ENCODE measurements at places on chromosomes 2 and 18.

DNA sequence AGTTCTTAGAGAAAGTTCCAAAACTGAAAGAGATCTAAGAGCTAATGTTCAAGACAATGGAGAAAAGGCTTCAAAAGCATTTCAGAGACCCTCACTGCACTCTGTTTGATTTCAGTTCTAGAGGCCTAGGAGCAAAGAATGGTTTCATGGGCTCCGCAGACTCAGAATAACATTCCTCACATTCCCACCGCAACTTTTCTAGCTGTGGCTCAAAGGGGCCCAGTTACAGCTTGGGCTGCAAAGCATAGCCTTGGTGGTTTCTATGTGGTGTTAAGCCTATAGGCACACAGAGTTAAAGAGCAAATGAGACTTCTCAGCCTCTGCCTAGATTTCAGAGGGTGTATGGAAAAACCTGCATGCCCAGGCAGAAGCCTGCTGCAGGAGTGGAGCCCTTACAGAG is 73.0 kb downstream of the FSIP2 start:
- no peak for DNase-seq

GRCh38 chr2:168710754-168711467 is 91.5 kb upstream of the NOSTRIN start:
- no peak for DNase-seq

GRCh38 chr2:216205486-216205885 is 96.3 kb downstream of the XRCC5 start:
- DNase-seq = no peak

- DNase-seq = no peak
Observed at GRCh38 chr2:240253583-240254145, 113.2 kb upstream of the OTOS start.

DNA sequence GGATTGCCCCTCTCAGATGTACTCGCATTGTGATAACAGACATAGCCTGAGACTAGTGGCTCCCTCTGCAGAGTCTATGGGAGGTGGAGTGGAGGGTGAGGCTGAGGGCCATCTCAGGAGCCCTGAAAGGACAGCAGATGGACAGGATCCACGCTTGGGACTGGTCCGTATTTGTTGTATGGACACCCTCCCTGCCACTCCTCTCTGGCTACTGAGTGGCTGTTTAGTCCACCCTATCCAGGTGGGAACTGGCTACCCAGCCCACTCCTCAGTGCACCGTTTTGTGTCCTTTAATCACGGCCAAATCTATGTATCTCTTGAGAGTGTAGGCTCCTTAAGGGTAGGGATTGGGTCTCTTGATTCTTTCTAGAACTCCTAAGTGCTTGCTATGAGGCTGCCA is 4.5 kb upstream of the GLI2 start:
- DNase-seq = no peak

DNA sequence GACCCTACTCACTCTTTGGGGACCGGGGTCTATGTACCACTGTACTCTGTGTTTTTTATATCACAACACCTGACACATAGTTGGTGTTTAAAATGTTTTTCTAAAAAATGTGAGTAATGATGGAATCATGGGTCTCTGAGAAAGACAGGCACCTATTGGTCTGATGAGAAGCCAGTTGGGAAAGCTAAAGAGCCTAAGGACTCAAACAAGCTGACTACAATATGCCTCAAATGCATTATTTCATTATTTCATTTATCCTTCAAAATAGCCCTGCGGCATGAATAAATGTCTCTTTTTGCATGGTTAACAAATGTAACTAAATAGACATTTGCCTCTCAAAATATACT is 102.9 kb upstream of the SCN1A start:
- no peak for DNase-seq

- DNase-seq = no peak
Observed at GRCh38 chr2:691821-692761, 14.9 kb upstream of the TMEM18 start.

- DNase-seq = no peak
Observed at GRCh38 chr2:26251893-26252292, 7.2 kb downstream of the HADHB start.

- no peak for DNase-seq
Observed at GRCh38 chr2:235733761-235734160, 239.9 kb downstream of the AGAP1 start.

DNA sequence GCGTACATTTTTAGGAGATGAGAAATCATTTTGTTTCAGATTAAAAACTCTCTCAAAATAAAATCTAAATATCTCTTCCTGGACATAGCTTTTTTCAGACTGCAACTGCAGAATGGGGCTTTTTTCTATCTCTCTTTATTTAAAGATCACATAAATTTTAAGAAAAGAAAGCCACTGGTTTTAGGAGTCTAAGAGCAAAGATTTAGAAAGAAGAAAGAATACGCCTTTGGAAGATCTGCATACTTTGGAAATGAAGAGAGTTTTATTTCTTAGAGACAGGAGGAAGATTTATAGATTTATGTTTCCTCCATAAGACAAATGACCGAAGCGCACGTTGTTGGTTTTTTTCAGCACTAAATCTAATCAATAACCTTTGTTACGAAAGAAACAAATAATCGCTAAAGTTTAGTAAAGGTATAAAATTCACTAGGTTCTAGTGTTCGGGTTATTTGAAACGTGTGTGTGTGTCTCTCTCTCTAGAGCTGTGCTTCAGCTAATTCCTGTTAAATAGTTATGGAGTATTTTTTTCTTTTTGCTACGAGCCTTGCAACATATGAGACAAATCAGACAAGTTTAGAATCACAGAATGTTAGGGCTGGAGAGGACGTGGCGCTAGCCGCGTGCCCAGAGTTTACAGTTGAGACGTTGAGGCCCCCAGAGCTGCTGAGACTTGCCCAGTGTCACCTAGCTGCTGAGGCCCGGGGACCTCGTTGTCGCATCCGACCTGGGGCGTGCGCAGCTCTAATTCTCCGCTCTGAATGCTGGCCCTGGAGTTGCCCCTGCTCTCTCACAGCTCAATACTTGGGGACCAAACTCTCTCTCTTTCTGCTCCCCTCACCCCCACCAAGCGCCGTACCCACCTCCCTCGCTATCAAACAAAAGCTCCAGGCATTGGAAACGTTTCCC is 69.9 kb downstream of the CTAGE1 start:
- no peak for DNase-seq

- DNase-seq = no peak
Observed at GRCh38 chr2:84855731-84856130, 25.2 kb downstream of the TRABD2A start.

GRCh38 chr18:55786651-55787272 is 198.8 kb upstream of the TCF4 start:
- DNase-seq = no peak

GRCh38 chr2:218990052-218990451 is 3.2 kb downstream of the CRYBA2 start:
- no peak for DNase-seq

DNA sequence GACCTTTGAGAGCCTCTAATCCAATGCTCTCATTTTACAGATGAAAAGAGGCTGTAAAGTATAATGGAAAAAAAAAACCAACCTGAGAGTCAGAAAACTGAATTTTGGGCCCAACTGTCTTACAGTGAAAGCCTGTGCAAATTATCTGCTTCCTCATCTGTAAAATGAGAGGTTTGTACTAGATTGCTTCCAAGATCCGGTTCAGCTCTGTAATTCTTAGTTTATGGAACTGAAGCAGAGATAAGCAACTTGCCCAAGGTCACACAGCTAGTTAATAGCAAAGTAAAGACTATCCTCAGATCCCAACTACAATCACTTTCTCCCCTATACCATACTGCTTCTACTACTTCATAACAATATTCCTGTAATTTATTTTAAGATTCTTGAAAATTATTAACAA is 6.3 kb downstream of the TLK1 start:
- no peak for DNase-seq

- DNase-seq = no peak
Observed at GRCh38 chr18:24875286-24875685, 414.8 kb downstream of the HRH4 start.

GRCh38 chr18:23337599-23338444 is 115.3 kb upstream of the RIOK3 start:
- no peak for DNase-seq

DNA sequence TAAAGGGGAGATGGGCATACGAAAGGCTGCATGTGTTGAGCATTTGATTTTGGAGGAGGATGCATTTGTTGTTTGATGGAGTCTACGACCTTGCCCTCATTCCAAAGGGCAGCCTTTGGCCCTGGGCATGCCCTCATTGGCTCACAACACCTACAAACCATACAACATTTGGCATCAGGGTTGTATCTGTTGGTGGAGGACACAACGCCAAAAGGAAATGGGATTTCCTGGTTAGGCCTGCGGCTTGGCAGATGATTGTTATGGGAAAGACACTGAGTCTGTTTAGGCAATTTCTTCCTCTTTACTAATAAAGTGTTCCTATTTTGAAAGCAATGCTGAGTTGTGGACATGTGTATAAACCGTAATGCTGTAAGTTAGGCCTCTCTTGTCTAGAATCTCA is 246.9 kb downstream of the LDLRAD4 start:
- no peak for DNase-seq

DNA sequence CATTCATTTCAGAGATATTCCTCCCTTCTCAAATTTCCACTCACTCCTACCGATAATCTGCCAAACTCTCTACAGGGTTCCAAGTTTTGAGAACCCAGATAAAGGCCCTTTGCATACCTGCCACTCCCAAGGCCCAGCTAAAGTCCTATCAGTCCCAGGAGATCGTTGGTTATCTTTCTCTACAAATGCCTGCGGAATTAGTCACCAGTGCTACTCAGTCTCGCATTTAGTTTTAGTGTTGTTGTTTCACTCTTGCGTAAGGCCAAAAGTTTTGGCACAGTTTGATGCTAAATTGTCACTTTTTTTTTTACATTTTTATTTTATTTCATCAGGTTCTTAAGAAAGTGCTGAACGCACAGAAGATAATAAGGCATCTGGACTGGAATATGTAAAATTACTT is 29.2 kb upstream of the SETBP1 start:
- no peak for DNase-seq

DNA sequence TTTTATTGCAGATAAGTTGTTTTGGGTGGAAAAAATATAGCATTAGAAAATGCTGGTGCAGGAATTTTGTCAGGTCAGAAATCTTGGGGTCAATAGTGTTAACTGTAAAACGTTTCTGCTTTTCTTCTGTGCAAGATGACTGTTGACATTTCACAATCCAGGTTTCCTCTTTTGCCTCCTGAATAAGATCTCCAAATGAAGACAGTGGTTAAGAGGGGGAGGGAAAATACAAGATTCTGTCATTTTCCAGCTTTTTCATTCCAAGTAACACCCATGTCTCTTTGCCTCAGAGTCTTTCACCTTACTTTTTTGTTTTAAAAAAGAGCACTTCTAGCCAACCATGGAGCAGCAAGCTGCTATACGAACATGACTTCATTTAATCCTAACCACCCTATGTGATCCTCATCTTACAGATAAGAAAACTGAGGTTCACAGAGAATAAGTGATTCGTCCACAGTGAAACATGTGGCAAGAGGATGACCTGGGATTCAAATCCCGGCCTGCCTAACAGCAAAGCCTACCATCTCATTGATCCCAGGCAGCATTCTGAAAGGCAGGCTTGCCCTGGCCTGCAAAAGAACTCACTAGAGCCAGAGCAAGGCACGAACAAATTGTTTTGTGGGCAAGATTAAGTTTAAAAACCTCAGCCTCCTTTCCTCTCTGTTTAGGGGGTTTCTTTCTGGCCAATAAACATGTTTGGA is 3.0 kb downstream of the PLEK start:
- no peak for DNase-seq

DNA sequence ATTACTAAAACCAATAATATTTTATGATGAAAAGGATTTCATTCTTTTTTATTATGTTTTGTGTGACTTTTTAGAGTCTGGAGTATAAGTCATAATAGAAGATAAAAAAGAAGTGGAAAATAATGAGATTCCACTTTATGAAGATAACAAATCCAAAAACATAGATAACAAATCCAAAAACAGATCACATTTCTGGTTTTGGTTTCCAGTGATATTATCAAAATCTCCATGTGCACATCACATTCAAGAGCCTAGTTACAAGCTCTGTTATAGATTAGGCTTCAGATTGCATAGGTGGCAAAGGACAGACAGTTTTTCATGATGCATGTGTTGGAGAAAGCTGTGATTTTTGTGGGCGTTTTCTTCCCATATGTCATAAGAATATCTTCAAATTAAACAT is 648.2 kb downstream of the STK39 start:
- DNase-seq = no peak

DNA sequence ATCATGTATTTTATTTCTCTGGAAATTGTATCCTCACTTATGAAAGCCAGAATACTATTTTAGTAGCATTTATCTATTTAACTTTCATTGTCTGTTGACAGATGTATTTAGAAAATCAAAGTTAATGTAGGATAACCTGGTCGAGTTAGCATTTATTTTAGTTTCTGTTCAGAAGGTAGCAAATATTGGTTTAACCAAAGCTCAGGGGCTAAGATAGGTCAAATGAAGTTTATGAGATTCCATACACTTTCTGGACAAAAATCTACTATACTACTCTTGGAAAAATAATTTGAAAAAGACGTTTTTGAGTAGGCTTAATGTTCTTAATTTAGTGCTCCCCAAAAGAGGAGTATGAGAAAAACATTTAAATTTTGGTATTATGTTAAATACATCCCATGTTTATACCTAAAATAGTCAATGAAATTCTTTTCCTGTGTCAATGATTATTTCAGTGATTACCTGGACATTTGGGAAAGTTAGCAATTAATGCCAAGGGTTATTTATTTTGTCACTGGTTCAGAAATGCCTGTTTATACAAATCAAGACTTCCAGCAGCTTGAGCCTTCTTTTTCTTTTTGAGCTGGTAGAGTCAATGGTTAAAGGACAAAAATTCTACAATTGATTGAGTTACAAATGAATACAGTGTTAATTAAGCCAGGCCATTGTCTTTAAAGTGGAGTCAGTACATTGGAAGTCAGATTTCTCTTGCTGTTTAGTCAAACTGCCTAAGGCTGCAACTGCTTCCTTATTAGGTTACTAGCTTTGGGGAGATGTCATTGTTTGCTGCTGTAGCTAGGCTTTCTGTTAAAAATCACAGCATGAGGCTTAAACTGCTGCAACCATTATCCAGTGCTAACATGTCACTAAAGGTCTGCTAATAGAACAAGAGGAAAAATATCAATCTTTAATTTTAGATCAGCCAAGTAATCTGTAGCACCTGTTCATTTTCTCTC is 182.3 kb downstream of the CAMKMT start:
- DNase-seq = no peak

- DNase-seq = no peak
Observed at GRCh38 chr2:233838251-233838650, 16.1 kb downstream of the HJURP start.

GRCh38 chr18:35143622-35144596 is 96.9 kb upstream of the ZNF397 start:
- no peak for DNase-seq

GRCh38 chr2:149872638-149873150 is 285.1 kb upstream of the MMADHC start:
- no peak for DNase-seq

GRCh38 chr2:32291746-32292145 is 14.0 kb downstream of the YIPF4 start:
- DNase-seq = no peak

Measured in stimulated activated CD4-positive, alpha-beta T cell treated with anti-CD3 and anti-CD28 coated beads, Interleukin-15, amount 100 ng/mL, for 1 hour (primary cell).